ENCODE measurements at places on chromosomes 3 and 15. TPM values are rescaled to one million over a fixed set of nuclear protein-coding genes. Genes with fewer than 3 reads are reported as not detected.
A peak's percentile ranks its signal among the peaks of the same experiment; 100 is the strongest.

Gene SLC22A13
- 0.41 TPM for total RNA-seq

Gene BNC1
- 3.1 TPM for total RNA-seq

Gene ACTRT3
- 1.2 TPM for total RNA-seq

Gene GHSR
- total RNA-seq = not detected

Gene PAQR9
- not detected for total RNA-seq

Gene ZIC1
- total RNA-seq = not detected

Gene GOLGA6D
- total RNA-seq = not detected

DNA sequence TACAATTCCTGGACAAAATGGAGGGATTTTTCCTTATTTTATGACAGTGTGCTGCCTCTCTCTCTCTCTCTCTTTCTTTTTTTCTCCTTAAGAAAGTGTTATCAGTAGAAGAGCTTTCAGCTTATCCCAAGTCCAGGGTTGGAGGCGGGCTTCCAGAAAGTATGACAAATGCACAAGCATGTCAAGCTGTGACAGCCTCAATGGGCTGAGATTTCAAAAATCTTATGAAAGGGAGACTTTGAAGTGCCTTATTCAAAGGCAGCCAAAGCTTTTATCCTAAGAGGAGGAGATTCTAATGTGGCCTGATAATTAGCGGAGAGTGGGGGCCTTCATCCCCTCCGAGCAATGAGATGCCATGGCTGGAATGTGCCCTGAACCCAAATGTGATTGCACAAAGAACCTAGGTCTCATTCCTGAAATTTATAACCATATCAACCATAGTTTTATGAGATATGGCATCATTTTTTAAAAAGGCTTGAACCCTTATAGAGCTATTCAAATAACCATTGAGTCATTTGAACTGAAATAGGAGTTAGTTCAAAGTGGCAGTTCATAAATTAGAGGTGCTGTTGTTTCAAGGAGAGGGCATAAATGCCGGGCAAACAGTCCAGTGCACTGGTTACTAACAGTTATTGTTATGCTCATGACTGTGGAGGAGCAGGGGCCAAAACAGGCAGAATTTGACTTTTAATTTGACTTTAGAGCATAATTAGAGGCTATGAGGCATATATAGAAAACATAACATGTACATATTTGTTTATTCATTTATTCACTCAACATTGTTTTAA is 261.6 kb upstream of the THRB start:
- no peak overlapping the region for H3K27ac ChIP-seq

DNA sequence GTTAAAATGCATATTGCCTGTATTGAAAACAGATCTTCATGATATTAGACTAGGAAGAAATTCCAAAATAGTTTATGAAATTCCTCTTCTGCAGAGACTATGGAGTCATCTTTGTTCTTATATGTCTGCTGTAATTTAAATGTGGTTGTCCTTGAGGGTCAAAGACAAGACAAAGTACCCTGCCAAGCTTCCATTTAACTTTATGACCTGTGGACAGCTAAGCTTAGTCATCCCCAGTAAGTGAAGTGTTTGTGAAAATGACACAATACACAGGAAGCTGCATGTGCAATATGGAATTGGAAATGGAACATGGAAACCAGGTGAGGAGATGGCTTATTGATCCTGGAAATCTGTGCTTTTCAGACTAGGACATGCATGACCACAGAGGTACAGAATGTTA is 68.5 kb upstream of the GBE1 start:
- no peak overlapping the region for H3K27ac ChIP-seq
- no peaks in the 10 kb centered on the region for H3K4me1 ChIP-seq
- H3K4me3 ChIP-seq = no peak overlapping the region

DNA sequence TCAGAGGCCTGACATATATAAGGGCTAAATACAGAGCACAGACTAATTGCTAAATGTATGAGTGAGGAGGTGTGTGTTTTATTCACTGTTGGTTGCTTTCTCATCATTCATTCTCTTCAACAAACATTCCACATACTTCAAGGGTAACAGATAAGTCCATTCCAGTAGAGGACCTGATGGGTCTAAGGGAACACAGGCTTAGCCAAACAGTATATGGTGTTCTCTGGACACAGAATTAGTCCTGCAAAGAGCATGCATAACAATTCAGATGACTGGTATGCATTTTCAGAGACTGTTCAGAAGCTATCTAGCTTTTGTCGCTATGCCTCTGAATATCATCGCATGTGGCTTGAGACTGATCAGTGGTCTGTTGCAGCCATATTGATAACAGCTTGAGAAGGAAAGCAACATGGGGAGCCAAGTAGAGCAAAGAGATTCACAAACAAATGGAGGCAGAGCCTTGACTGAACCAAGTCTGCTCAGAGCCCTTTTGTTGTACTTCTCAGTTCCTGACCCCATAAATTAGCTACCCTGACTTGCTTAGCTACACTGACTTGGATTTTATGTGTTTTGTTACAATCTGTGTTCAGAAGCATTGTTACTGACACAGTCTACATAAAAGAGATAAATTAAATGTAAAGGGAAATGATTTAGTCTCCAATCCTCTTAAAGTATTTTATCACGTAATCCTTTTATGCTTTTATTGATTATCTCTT is 1178.7 kb downstream of the ROBO1 start:
- H3K4me1 ChIP-seq = no peaks in the 10 kb centered on the region
- H3K4me3 ChIP-seq = no peak overlapping the region
- H3K36me3 ChIP-seq = no peaks in the 10 kb centered on the region
- no peak overlapping the region for H3K27ac ChIP-seq

DNA sequence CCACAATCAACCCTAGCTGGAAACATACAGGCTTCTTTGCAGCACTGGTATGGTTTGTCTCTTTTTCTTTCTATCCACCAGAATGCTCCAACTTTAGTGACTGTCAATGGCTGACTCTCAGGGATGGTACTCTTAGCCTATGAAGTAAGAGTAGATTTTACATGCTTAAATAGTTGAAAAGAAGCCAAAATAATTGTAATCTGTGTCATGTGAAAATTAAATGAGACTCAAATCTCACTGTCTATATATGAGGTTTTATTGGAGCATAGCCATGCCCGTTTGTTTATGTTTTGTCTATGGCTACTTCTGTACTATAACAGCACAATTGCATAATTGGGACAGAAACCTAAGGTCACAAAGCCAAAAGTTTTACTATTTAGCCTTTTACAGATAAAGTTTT is 29.1 kb upstream of the PDZRN3 start:
- H3K36me3 ChIP-seq = no peaks in the 10 kb centered on the region
- no peak overlapping the region for H3K27ac ChIP-seq
- no peaks in the 10 kb centered on the region for H3K27me3 ChIP-seq
- no peaks in the 10 kb centered on the region for H3K4me1 ChIP-seq
- no peak for DNase-seq

DNA sequence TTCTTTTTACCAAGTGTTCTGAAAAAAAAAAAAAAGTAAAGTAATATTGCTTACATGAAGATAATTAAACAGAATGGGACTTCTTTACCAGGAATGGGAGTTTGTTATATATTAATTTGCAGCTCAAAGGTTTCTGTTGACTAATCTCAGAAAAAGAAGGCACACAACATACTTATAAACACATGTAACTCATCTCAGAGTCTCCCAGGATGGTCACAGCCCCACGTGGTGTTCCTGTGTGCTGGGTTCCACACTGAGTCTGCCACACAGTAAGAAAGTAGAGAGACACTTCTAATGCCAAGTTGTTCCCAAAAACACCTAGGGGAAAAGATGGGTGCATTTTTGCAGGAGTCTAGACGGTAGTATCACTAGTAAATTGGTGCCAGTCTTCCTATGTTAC is 116.7 kb upstream of the ICE2 start:
- H3K4me3 ChIP-seq = no peak overlapping the region
- H3K36me3 ChIP-seq = no peaks in the 10 kb centered on the region
- no peaks in the 10 kb centered on the region for H3K4me1 ChIP-seq
- H3K27ac ChIP-seq = no peak overlapping the region
- DNase-seq = no peak
- no peaks in the 10 kb centered on the region for H3K27me3 ChIP-seq

DNA sequence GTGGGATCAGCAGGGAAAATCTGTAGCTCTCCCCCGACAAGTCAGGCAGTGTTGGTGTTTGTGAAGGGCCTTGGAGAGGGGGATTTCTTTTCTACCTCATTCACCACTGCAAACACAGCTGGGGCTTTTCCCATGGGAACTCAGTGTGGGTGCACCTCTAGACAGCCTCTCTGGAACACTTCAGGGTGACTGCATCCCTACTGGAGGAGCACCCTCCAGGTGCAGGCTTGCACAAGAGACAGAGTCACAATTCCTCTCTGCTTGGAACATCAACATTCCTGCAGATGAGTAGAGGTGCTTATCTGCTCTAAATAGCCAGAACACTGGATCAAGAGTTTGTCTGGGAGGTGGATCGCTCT is 72.7 kb upstream of the AKAP13 start:
- DNase-seq = no peak
- H3K27ac ChIP-seq = no peak overlapping the region
- no peak overlapping the region for H3K4me3 ChIP-seq
- H3K36me3 ChIP-seq = no peaks in the 10 kb centered on the region

GRCh38 chr15:58407778-58408177 is 24.0 kb upstream of the LIPC start:
- no peaks in the 10 kb centered on the region for H3K36me3 ChIP-seq
- H3K27ac ChIP-seq = no peak overlapping the region
- no peaks in the 10 kb centered on the region for H3K27me3 ChIP-seq
- DNase-seq = no peak
- H3K4me1 ChIP-seq = no peaks in the 10 kb centered on the region
- no peak overlapping the region for H3K4me3 ChIP-seq

- no peak for DNase-seq
- H3K27ac ChIP-seq = no peak overlapping the region
- H3K27me3 ChIP-seq = no peaks in the 10 kb centered on the region
- H3K4me3 ChIP-seq = no peak overlapping the region
- no peaks in the 10 kb centered on the region for H3K36me3 ChIP-seq
These were observed 23.9 kb downstream of the LRRC49 start for GRCh38 chr15:70916531-70916930.

DNA sequence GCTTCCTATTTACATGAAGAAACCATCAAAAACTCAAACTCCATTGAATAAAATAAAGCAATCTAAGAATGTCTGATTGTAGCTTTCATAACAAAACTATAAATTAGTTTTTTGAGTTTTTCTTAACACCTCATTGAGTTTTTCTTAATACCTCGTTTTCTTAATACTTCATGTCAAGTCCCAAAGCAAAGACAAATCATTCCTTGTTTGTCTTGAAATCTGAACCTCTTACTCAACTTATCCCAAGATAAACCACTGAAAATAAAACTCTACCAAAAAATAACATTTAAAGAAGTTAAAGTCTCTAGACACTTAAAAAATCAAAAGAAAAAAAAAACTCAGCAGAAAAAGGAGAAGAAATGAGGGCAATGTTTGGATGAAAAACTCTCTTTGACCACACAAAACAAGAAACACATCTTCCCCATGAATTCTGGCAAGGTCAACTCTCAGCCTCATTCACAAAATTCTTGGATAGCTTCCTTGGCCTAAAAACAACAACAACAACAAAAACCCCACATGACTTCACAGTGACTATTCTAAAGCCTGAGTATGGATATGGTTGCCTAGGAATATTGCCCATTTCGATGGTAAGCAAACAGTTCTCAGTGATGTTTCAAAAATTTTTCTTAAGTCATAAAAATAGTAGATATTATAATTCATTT is 38.2 kb downstream of the TMCC1 start:
- H3K27ac ChIP-seq = peak overlapping the region; percentile 53
- no peaks in the 10 kb centered on the region for H3K27me3 ChIP-seq
- no peaks in the 10 kb centered on the region for H3K36me3 ChIP-seq

GRCh38 chr3:81910244-81910852 is 148.9 kb upstream of the GBE1 start:
- no peak overlapping the region for H3K27ac ChIP-seq
- H3K4me1 ChIP-seq = no peaks in the 10 kb centered on the region
- no peak for DNase-seq
- H3K4me3 ChIP-seq = no peak overlapping the region
- no peaks in the 10 kb centered on the region for H3K27me3 ChIP-seq

GRCh38 chr3:126314790-126315658 is 42.2 kb downstream of the KLF15 start:
- H3K4me3 ChIP-seq = no peak overlapping the region
- no peak overlapping the region for H3K27ac ChIP-seq
- no peak for DNase-seq
- H3K36me3 ChIP-seq = no peaks in the 10 kb centered on the region
